Fibroblast of skin of abdomen (primary cell): ENCODE measurements at places on chromosomes 2 and 18.
A peak's percentile ranks its signal among the peaks of the same experiment; 100 is the strongest.

DNA sequence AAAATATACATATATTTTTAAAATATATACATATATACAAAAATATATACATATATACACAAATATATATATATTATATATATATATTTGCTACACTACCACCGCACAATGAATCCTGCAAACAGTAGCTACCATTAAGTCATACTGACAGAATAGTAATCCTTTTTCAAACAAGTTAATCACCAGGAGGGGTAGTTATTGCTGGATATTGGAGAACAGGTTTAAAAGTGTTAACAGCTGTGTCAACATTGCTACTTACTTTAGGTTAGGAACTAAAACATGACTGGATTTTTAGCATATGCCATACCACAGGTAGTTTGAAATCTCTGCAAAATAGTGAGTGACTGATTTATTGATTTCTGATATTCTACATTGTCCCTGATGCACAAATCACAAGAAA is 529.1 kb upstream of the CDH7 start:
- DNase-seq, result no peak

DNA sequence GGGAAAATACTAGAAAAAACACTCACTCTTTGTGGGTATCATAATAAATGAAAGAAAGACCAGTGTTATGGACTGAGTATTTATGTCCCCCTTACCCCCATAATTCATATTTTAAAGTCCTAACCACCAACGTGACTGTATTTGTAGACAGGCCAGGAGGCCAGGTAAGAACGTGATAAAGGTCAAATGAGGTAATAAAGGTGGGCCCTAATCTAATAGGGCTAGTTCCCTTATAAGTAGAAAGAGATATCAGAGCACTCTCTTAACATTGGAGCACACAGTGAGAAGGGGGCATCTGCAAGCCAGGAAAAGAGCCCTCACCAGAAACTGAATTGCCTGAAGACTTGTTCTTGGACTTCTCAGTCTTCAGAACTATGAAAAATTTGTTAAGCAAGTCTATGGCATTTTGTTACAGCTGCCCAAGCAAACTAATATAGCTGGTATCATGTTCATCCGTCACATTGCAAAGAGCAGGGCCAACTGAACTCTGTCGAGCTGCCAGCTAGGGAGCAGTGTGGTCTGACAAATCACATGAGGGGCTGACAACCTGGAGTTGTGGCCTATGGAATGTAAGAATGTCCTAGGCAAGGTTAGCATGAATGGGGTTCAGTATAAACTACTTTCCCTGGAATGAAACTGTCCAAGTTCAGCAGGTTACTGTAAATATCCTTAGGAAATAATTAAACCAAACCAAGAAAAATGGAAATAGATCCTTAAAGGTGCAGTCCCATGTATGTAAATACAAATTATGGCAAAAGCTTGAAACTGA is 280.9 kb downstream of the ZNF385B start:
- DNase-seq, result no peak

- DNase-seq, result peak; percentile 96
These were observed 15.3 kb downstream of the CROCC2 start for GRCh38 chr2:240921311-240921994.

- DNase-seq, result no peak
These were observed 111.0 kb upstream of the GPC1 start for GRCh38 chr2:240324312-240325015.

GRCh38 chr2:157894694-157895435 is 18.7 kb upstream of the ACVR1 start:
- DNase-seq, result peak; percentile 71

DNA sequence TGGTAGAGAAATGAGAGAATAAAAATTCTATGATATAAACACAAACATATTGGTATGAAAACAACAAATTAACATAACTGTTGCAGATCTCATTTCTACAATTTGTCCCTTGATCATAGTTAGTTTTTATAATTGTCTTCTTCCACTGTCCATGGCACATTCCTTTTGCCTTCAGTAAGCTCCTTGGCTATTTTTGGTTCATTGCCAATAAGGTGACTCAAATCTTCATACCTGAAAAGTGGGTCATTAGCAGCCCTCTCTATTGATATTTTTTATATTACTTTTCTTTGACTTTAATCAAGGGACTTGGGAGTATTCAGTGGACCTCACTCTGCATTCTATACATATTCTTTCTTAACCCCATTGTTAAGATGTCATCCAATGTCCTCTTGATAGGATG is 552.9 kb downstream of the TDRD15 start:
- DNase-seq, result peak; percentile 10

DNA sequence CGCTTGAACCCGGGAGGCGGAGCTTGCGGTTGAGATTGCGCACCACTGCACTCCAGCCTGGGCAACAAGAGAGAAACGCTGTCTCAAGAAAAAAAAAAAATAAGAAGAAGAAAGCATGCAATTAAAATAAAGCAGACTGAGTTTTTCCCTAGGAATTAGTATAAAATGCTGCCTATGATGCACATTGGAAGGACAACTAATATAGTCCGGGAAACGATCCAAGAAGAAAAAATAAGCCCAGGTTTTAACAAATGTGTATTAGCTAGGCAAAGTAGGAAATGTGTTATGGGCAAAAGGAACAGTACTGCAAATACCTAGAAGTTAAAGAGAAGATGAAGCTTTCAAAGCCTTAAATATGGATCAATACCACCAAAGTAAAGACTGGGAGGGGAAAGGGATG is 64.0 kb downstream of the SPIRE1 start:
- peak; percentile 40 for DNase-seq

DNA sequence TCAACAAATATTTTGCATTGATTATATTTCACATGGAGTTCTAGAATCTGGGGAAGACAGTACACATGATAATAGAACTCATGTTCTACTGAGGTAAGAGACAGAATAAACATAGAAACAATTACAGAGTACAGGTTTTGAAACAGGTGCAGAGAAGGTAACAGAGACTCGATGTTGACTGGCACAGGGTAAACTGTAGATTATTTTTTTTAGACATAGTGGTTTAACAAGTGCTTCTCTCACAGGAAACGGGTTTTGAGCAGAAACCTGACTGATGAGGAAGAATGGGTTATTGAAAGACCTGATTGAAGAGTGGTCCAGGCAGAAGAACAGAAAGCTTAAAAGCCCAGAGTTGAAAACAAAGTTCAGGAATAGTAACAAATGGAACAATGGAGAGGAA is 1002.5 kb upstream of the FAM98A start:
- no peak for DNase-seq

DNA sequence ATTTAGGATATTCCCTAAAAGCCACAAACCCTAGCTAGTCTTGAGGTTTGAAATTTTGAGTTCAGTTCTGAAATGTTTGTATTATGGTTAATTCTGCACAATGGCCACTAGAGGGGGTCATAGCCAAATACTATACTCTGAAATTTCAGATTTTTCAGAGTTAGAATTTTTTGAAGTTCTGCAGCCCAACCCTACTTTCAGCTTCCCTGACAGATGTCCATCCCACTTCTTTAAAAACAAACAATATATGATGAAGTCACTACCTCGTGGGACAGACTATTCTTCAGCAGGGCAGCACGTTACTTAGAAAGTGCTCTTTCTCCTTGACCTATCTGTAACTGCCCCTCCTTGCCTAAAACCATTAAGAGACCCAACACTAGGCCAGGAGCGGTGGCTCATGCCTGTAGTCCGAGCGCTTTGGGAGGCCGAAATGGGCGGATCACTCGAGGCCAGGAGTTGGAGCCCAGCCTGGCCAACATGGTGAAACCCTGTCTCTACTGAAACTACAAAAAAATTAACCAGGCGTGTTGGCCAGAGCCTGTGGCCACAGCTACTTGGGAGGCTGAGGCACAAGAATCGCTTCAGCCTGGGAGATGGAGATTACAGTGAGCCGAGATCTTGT is 48.2 kb upstream of the PAPOLG start:
- DNase-seq, result peak; percentile 32

- DNase-seq, result no peak
These were observed 36.9 kb downstream of the KCNE4 start for GRCh38 chr2:223088866-223089265.

- DNase-seq, result no peak
These were observed 1.1 kb upstream of the DGKD start for GRCh38 chr2:233353101-233353768.

GRCh38 chr2:9984217-9984739 is 32.8 kb downstream of the GRHL1 start:
- peak; percentile 37 for DNase-seq

- peak; percentile 33 for DNase-seq
These were observed 30.5 kb downstream of the ASB1 start for GRCh38 chr2:238456970-238457926.

- no peak for DNase-seq
These were observed 529.2 kb upstream of the ID2 start for GRCh38 chr2:8152392-8153257.

GRCh38 chr2:231927566-231927890 is 1.3 kb upstream of the NPPC start:
- DNase-seq, result no peak
